Mesenchymal stem cell (in vitro differentiated cells and primary cell): ENCODE measurements at places on chromosomes 2 and 18.
A peak's percentile ranks its signal among the peaks of the same experiment; 100 is the strongest.

DNA sequence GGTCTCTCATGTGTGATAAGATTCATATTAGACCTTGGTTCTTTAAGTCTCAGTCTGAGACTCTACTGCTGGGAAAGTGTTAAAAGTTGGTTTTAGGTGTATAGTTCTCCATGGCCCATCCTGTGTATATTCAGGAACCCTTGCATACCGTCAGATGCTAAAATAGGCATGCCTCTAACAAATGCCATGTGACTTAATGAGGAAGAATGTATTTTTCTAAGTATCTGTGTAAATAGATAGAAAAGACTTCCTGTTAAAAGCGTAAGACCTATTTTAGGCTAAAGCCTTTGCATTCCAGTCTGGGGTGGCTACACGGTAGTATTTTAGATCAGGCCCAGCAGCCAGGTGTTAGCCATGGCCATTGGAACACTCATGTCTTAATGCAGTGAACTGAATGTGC is 73.3 kb downstream of the RHBDD1 start:
- H3K4me1 ChIP-seq: peaks cover 3% of the 10 kb centered on the region
- no peak overlapping the region for H3K27ac ChIP-seq
- peaks cover 10% of the 10 kb centered on the region for H3K36me3 ChIP-seq
- no peaks in the 10 kb centered on the region for H3K27me3 ChIP-seq
- H3K4me3 ChIP-seq: no peak overlapping the region

GRCh38 chr2:108080177-108080576 is 93.9 kb downstream of the SLC5A7 start:
- H3K27ac ChIP-seq: no peak overlapping the region
- H3K27me3 ChIP-seq: peaks cover 1% of the 10 kb centered on the region
- peaks cover 2% of the 10 kb centered on the region for H3K4me1 ChIP-seq
- H3K36me3 ChIP-seq: no peaks in the 10 kb centered on the region

DNA sequence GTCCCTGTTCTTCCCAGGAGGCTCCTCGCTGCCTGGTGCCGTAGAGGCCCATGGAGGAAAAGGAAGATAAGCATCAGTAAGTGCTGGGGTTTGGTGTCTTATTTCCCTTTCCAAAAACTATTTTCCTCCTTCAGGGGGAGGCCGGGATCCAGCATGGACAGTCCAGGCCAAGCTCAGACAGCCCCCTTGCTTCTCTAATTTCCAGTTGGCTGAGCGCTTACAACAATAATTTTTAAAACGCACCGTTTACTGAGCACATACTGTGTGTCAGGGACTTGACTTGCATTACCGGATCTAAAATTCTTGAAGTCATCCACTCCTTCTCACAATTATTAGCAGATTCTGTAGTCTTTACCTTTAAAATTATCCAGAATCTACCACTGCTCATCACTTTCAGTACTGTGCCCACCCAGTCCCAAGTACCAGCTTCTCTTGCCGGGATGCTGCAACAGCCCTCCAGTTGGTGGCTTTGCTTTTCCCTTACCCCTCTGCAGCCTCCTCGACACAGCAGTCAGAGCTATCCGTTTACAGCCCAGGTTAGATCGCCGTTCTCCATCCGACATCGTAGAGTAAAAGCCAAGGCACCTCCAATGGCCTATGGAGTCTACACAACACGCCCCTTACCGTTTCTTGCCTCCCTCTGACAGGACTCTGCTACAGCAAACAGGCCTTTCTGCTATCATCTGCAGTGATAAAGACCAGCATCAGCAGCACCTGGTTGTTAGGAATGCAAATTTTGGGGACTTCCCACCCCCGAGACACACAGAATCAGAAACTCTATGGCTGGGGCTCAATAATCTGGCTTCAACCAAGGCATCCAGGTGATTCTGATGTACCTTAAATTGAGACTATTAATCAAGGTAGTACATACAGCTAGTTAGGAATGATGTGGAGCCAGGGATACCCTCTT is 75.2 kb upstream of the TSPYL6 start:
- peak overlapping the region; percentile 15 for H3K27ac ChIP-seq
- H3K4me1 ChIP-seq: peaks cover 8% of the 10 kb centered on the region
- H3K36me3 ChIP-seq: no peaks in the 10 kb centered on the region
- H3K27me3 ChIP-seq: no peaks in the 10 kb centered on the region
- DNase-seq: no peak

GRCh38 chr2:64371727-64372126 is 82.2 kb upstream of the LGALSL start:
- no peak for DNase-seq
- H3K4me3 ChIP-seq: no peak overlapping the region
- H3K4me1 ChIP-seq: no peaks in the 10 kb centered on the region
- peaks cover 10% of the 10 kb centered on the region for H3K27me3 ChIP-seq
- H3K36me3 ChIP-seq: no peaks in the 10 kb centered on the region

- no peaks in the 10 kb centered on the region for H3K36me3 ChIP-seq
- no peaks in the 10 kb centered on the region for H3K4me1 ChIP-seq
- H3K4me3 ChIP-seq: no peak overlapping the region
- no peak overlapping the region for H3K27ac ChIP-seq
- no peak for DNase-seq
- no peaks in the 10 kb centered on the region for H3K27me3 ChIP-seq
Measured at GRCh38 chr18:24031916-24032315, 17.4 kb downstream of the TTC39C start.

GRCh38 chr2:232919141-232919540 is 49.1 kb downstream of the SNORC start:
- H3K4me1 ChIP-seq: no peaks in the 10 kb centered on the region
- H3K4me3 ChIP-seq: no peak overlapping the region
- DNase-seq: no peak
- no peak overlapping the region for H3K27ac ChIP-seq

- no peak overlapping the region for H3K4me3 ChIP-seq
- DNase-seq: no peak
- no peak overlapping the region for H3K27ac ChIP-seq
- no peaks in the 10 kb centered on the region for H3K27me3 ChIP-seq
- no peaks in the 10 kb centered on the region for H3K4me1 ChIP-seq
Measured at GRCh38 chr2:187525163-187525900, 28.9 kb downstream of the TFPI start.

GRCh38 chr2:222622910-222623309 is 33.0 kb downstream of the FARSB start:
- no peak overlapping the region for H3K27ac ChIP-seq

DNA sequence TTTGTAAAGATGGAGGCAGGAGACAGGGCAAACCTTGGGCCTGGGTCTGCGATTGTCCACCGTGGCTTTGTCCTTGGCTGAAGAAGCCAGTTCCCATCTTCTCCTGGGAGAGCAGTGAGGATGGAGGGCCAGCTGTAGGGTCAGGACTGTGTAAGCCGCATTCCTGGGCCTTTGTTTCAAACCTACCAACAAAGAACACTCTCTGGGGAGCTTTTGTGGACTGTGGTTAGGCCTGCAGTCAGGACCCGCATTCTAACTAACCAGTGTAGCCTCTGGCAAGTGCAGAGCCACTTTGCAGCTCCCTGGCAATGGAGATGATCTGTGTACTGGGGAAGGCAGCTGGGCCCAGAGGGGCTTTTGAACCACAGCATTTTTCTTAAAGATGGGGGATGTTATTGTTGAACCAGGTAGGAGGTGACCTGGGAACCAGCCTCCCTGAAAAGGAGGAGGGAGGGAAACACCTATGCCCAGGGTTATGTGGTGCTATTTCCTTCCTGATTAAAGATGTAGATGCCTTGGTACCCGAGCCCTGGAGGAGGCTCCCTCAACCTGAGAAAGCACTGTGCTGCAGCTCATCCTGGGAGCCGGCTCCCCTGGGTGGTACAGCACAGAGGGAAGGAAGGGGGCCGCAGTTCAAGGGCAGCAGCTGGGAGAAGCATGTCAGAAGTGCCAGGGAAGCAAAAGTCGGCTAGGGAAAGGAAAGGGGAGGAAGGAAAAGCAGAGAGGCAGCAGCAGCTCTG is 12.7 kb upstream of the SMAD4 start:
- H3K4me1 ChIP-seq: peaks cover 2% of the 10 kb centered on the region
- no peak for DNase-seq

DNA sequence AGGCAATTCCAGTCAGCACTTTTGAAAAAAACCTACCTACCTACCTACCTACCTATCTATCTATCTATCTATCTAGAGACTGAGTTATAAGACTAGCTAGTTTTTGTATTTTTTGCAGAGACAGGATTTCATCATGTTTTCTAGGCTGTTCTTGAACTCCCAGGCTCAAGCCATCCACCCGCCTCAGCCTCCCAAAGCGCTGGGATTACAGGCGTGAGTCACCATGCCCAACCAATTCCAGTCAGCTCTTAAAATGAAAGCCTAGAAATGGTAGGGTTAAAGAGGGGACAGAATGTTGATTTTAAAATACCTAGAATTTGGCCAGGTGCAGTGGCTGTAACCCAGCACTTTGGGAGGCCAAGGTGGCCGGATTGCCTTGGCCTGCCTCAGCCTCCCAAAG is 19.1 kb downstream of the MSH2 start:
- H3K27me3 ChIP-seq: no peaks in the 10 kb centered on the region
- H3K4me3 ChIP-seq: no peak overlapping the region
- DNase-seq: no peak

DNA sequence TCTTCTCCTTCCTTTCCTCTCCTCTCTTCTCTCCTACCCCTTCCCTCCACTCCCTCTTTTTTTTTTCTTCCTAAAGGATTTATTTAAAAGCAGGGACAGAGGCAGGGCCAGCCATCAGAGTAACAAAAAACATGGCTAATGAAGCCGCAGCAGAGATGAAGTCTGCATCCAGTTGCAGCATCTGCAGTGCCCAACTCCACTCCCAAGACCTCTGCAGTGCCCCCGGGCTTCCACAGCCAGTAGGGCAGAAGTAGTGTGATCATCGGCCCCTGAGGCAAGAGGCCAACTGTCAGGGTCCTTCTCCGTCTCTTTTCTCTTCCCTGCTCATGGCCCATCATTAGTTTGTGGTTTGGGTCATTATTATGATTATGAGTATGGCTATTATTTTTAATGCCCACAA is 4.2 kb upstream of the EGR4 start:
- H3K27me3 ChIP-seq: peaks cover 81% of the 10 kb centered on the region
- H3K36me3 ChIP-seq: no peaks in the 10 kb centered on the region
- no peak overlapping the region for H3K27ac ChIP-seq

GRCh38 chr2:130372055-130372832 is 16.4 kb downstream of the PTPN18 start:
- H3K4me1 ChIP-seq: peaks cover 23% of the 10 kb centered on the region
- no peak overlapping the region for H3K27ac ChIP-seq
- peak; percentile 86 for DNase-seq
- peaks cover 22% of the 10 kb centered on the region for H3K36me3 ChIP-seq

DNA sequence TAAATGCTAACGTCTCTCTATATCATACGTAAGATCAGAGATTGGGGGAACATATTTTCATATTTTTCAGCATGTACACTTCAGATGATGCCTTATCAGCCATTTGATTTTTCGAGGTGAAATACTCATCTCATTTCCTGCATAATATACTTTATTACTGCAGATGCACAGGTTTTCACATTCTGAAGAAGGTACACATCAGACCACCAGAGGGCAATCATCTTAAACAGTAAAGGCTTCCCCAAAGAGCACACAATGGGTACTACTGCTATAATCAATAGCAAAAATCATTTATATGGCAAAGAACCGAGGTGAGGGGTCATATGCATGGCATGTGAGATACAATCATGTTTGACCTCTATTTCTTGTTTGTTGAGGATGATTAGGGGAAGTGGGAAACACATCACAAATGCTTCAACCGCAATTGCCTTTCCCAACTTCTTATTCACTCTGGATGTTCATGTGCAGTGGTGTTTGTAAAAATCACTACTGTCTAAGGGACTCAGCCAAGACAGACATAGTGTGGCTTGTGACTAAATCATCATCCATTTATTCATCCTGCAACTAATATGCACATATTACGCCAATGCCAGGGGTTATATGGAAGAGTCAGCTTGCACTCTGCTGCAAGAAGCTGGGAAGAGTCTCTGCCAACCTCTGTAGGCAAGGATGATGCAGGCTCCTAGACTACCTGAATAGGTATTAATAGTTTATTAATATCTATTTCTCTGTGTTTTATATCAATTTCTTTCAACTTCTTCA is 118.7 kb downstream of the EPB41L3 start:
- H3K36me3 ChIP-seq: no peaks in the 10 kb centered on the region
- no peaks in the 10 kb centered on the region for H3K27me3 ChIP-seq
- H3K4me3 ChIP-seq: no peak overlapping the region
- H3K27ac ChIP-seq: no peak overlapping the region

DNA sequence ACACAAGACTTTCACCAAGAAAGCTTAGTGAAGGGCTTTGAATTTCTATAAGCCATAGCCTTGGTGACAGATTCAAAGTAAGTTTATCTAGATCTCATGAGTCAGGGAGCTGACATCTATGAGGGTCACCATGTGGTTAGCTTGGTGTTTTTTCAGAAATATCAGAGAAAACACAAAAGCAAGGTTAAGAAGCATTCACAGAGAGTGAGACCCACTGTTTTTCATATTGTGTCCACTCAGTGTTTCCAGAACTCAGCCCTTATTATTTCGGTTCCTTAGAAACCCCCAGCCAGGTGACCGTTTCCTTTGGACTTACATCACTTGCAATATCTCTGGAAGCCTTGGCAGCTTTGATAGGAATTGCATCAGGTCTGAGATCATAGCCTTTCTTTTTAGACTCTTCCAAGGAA is 76.6 kb downstream of the NEB start:
- no peaks in the 10 kb centered on the region for H3K36me3 ChIP-seq
- no peaks in the 10 kb centered on the region for H3K4me1 ChIP-seq
- no peak overlapping the region for H3K4me3 ChIP-seq
- no peak overlapping the region for H3K27ac ChIP-seq

- peaks cover 84% of the 10 kb centered on the region for H3K27me3 ChIP-seq
- no peaks in the 10 kb centered on the region for H3K36me3 ChIP-seq
- no peak overlapping the region for H3K27ac ChIP-seq
Measured at GRCh38 chr2:232518844-232519243, 1.3 kb upstream of the PRSS56 start.

DNA sequence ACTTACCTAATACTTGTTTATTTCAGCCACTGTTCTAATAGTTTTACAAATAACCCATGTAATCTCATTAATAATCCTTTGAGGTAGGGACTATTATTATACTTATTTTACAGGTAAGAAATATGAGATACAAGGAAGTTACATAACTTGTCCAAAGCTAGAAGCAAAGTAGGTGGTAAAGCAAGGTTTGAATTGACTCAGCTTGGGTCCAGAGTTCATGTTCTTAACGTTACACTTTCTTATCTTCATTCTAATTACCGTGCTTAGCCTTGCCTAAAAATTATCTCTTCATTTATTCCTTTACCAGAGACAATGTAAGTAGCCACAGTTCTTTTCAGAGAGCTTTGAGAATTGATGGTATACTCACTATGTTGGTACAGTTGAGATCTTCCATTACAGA is 743.6 kb downstream of the KCNJ3 start:
- no peaks in the 10 kb centered on the region for H3K4me1 ChIP-seq
- no peaks in the 10 kb centered on the region for H3K36me3 ChIP-seq
